T-helper 1 cell (primary cell): ENCODE measurements at places on chromosomes 2 and 18.

DNA sequence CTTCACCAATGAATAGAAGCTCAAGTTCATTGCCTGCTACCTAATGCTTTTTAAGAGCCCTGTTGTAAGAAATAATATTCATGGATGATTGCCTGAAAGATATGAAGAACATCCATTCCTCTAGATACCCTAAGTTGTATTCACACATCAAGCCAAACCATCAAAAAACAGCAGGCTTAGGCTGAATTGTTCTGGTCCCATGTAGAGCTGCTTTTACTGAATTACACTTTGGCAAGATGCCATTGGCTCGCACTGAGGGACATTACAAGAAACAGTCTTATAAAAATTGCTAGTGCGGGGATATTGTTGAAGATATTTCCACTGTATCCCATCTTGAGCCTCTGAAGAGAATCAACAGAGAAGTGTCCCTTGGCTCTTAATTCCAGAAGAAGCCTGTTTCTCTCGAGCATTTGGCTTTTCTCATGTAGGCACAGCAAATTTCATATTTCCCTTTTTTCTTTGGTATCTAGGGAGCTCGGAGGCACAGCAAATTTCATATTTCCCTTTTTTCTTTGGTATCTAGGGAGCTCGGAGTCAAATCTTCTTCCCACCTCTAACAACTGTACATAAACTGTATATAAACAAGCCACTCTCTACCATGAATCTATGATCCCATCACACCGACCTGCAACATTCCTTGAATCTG lies 107.5 kb downstream of the COLEC12 start:
- DNase-seq: no peak

GRCh38 chr18:73384246-73384645 lies 516.5 kb upstream of the NETO1 start:
- no peak for DNase-seq

DNA sequence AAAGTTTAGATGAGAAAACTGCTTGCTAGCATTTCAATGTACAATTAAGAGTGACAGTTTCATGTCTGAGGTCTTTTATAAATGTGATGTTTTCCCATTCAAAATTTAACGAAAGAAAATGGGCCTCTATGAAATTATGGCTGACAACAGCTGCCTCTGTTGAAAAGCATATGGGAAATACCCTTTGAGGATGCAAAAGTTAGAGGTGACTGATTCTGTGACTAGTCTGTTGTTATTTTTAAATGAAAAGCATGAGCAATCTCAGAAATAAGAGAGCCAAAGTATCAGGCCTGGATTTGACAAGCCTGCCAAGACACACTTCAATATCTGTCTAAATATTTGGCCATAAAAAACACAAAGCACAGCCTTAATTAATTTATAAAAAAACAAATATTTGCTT lies 580.8 kb downstream of the ERBB4 start:
- no peak for DNase-seq

DNA sequence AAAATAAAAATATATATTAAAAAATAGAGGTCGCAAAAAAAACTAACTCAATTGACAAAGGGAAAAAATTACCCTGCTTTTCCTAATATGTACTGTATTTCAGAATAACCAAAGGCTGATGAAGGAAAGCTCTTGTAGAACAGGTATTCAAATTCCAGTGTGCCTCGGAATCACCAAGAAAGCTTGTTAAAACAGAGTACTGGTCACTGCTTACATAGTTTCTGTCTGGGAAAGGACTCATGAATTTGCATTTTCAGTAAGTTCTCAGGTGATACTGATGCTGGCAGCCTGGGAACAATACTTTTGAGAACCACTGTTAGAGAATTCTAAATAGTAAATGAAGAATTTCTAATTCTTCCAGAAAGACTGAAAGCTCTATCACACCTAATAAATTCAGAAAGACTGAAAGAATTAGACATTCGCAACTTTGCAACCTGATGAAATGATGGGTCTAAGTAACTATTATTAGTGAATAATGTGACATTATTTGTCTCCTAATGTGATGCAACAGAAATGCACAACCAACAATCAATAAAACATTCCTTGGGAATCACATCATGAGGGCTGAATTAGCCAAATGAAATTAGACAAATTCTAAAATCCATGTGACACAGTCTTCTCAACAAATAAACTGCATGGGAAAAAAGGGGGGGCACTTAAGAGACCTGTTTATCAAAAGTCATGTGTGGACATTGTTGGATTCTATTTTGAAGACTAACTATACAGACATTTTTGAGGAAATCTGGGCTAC lies 21.9 kb downstream of the RPRD1A start:
- no peak for DNase-seq

- DNase-seq: no peak
Measured at GRCh38 chr2:12199491-12200211, 453.2 kb downstream of the LPIN1 start.

DNA sequence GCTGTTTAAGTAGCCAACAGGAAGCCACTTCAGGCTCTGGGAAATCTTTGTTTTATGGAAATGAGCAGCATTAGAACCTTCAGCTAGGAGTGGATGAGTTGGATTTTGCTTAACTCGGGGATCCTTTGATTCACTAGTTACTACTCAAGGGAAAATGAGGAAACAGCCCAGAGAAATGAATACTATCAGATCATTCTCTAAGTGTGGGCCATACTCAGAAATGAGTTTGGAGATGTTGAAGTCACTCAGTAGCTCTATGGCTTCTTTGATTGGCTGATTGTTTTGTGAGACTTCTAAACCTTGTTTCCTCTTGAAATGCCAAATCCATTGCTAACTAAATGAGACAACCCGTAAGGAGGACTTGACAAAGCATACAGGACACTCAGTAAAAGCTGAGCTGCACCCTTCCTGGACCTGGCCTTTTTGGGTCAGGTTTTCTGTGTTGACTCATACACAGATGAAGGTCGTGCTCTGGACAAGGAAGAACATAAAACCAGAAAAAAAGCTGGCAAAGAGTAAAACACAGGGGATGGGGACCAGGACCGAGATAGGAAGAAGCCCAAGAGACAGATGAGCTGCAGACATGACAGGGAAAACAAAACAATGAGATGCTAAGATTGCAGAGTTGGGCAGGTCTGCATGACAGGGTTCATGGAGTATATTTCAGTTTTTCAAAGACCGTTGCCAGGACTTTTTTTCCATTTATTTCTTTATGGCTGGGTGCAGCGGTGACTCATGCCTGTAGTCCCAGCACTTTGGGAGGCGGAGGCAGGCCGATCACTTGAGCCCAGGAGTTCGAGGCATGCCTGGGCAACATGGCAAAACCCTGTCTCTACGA lies 41.6 kb downstream of the INO80C start:
- DNase-seq: no peak

GRCh38 chr2:26655611-26656195 lies 14.5 kb upstream of the CIB4 start:
- DNase-seq: no peak

GRCh38 chr18:35549564-35549963 lies 32.0 kb upstream of the GALNT1 start:
- no peak for DNase-seq

GRCh38 chr18:302097-302496 lies 34.2 kb upstream of the THOC1 start:
- DNase-seq: no peak

DNA sequence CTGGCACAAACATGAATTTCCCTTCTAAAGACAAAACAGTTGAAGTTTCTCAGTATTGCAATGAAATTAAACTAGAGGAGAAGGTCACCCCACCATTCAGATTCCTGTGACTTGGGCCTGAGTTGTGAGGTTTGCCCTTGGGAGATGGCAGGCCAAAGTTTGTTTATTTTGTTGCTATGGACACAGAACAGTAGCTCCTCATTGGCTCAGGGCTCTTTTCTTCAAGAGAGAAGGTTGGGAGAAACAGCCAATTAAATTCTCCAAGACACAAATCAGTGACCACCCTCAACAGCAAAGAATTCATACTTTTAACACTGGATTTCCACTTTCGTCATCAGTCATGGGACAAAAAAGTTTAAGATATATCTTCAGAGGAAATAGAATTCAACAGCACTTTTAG lies at the start of gene FLACC1:
Gene FLACC1 (minus strand): TSS at position 125 of the 400 bp plus-strand sequence. CDS start 5,941 bp downstream, outside the sequence.
- DNase-seq: no peak

DNA sequence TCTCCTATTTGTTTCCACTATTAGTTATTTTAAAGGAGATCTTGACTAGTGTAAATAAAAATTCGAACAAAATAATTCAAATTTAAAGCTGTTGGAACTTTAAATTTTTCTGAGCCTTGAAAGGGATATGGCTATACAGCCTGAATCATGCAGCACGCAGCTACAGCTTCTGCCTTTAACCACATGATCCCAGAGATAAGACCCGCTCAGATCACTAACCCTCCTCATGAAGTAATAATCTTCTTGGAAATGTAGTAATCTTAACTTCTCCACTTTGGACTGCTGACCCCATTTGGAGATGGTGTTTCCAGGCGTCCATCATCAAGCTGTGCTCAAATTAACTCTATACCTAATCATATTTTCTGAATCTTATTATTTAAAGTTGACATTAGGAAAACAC lies 336.6 kb downstream of the DSC3 start:
- DNase-seq: no peak

- DNase-seq: no peak
Measured at GRCh38 chr18:22093731-22094357, 75.5 kb upstream of the GATA6 start.

DNA sequence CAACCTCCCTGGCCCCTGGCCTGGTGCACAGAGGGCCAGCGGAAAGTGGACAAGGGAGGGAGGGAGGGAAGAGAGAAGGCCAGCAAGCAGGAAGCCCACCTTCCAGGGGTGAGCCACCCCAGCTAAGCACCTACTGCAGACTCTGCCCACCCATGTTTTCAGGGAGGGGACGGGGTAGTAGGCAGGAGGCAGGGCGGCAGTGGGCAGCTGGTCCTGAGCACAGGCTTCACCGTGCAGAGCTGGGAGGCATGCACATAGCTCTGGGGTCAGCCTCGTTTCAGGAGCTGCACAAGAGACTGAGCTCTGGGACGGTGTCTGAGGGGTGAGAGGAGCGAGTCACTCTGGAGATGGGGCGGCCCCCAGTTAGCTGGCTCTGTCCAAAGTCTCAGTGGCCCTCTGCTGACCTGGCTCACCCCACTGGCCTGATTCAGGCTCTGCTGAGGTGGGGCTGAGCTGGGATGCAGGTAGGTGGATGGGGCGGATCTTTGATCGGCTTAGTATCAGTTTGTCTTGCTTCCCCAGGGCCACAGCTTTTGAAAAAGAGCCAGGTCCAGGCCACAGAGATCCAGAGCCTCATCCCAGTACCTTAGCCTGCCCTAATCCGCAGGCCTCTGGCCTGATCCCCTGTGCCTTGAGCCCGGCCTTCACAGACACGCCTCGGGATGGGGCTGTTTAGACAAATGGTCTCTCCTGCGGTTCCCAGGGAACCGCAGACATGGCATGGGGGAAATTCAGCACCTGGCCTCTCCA lies 3.7 kb downstream of the NMUR1 start:
- DNase-seq: no peak

GRCh38 chr2:159555651-159556392 lies 60.5 kb downstream of the BAZ2B start:
- no peak for DNase-seq

GRCh38 chr2:84676295-84676694 lies 160.0 kb downstream of the DNAH6 start:
- no peak for DNase-seq

GRCh38 chr18:46294318-46294717 lies 190.1 kb downstream of the HAUS1 start:
- DNase-seq: no peak

- DNase-seq: no peak
Measured at GRCh38 chr2:212451786-212452231, 86.8 kb downstream of the ERBB4 start.

DNA sequence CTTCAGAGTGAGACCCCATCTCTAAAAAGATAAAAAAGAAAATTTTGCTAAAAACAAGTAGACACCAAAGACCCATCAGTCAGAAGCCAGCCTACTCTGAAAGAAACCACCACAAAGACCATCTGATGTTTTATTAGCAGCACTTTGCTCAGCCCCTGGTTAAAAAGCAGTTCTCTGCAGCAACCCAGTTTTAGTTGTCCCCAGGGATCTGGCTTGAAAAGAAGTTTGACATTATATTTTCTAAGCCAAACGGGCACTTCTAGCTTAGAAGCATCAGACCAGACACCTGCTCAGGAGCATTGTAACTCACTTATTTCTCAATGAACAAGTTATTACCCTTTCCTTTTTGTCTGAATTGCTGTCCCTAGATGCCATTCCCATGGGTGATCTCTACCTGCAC lies 164.2 kb upstream of the ETAA1 start:
- no peak for DNase-seq

GRCh38 chr2:11552260-11552638 lies 18.4 kb downstream of the GREB1 start:
- DNase-seq: no peak

DNA sequence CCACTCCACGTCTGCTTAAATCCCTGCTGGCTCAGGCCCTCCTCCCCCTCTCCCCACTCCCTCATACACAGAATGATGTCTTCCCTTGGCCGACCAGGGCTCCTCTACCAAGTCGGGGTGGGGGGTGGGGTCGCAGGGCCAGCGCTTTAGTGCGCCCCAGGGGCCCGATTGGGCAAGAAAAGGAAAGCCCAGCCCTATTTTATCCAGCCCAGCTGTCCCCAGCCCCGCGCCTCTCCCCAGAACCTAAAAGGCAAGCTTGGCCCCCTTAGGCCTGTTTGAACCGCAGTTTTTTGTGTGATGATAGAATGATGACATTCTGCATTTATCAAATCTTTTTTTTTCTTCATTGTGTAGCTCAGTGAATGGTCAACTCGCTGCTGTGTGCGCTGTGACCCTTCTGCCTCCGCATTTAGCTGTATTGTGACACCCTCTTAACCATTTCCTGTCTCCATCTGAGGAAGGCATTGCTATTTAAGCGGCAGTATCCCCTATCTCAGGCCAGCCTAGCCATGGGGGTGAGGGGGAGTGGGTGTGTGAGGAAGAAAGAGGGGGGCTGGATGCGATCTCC lies 231.4 kb downstream of the HAUS1 start:
- DNase-seq: no peak

DNA sequence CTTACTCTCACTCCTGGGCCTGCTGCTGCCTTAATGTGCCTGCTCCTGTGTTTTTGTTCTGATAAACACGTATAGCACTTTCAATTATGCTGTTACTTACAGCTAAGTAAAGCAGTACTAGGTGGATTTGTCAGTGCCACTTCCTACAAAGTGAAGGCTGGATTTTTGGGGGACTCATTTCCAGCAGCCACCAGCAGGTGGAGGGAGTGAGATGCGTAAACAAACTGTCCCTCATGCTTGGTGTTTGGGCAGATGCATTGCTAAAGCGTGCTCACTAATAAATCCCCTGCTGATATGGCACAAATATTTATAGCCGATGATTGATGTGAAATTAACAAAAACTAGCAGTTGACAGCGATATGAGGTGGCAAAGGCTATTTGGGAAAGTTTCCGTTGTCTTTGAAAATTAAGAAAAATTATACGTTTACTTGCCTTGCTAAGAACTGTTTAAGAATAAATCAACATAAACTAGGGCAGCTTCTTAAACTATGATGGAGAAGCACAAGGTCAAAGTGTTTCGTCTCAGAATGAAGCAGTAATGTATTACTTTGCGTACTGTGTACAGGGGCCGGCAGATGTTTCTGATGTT lies 101.7 kb downstream of the AGAP1 start:
- no peak for DNase-seq
